ENCODE measurements at places on chromosomes 16 and 17.
A peak's percentile ranks its signal among the peaks of the same experiment; 100 is the strongest.

DNA sequence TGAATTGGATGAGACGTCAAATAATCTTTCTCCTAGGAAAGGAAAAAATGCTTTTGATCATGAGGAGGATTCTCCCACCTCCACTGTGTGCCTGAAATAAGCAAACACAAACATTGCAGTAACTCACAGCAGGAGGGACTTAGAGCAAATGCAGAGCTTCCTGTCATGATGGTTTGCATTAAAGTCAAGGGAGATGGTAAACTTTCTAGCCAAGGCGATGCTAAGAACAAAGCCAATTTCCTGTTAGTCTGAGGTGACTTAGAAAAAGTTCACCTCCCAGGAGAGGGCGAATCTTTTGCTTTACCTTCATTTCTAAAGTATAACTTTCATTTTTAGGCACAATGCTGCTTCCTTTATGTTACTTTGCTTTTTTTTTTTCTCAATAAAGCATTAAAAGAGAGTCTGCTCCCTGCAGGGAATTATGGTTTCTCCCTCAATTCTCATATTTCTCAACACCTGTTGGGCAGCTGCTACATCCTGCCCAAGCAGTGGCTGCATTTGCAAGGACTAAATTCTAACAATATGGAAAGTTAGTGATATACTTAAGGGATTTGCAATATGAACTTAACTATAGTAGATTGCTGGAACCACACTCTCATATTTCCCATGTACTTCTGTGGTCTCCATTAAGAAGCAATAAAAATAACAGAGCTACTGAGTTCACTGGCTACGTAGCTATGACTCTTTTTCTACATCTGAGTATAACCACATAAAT lies 175.6 kb downstream of the PCTP start:
- no peak for DNase-seq

DNA sequence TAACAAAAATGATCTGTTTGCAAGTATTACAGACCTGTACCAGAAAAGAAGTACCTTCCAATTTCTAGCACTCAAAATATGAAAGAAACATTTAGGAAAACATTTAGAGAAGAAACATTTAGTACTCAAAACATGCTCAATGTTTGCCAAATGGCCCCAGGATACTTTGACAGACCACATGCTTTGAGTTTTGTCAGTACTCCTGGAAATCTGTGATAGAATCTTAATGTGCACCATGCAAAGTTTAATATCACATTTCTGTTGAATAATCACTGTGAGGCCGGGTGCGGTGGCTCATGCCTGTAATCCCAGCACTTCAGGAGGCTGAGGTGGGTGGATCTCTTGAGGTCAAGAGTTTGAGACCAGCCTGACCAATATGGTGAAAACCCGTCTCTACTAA lies 8.5 kb upstream of the ZC3H7A start:
- no peak for DNase-seq

DNA sequence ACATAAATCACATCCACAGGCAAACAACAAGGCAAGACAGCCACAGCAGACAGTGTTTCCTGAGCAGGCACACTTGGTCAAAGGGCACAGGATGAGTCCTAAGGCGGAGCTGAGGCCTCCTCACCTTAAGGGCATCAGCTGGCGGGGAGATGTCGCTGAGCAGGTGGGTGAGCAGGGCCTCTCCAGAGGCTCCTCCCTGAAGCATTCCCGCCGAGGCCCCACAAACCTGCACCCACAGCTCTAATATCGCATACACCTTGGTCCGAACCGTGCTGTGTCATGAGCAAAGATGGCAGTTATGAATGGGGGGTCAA lies 29.3 kb downstream of the PELP1 start:
- DNase-seq = no peak

DNA sequence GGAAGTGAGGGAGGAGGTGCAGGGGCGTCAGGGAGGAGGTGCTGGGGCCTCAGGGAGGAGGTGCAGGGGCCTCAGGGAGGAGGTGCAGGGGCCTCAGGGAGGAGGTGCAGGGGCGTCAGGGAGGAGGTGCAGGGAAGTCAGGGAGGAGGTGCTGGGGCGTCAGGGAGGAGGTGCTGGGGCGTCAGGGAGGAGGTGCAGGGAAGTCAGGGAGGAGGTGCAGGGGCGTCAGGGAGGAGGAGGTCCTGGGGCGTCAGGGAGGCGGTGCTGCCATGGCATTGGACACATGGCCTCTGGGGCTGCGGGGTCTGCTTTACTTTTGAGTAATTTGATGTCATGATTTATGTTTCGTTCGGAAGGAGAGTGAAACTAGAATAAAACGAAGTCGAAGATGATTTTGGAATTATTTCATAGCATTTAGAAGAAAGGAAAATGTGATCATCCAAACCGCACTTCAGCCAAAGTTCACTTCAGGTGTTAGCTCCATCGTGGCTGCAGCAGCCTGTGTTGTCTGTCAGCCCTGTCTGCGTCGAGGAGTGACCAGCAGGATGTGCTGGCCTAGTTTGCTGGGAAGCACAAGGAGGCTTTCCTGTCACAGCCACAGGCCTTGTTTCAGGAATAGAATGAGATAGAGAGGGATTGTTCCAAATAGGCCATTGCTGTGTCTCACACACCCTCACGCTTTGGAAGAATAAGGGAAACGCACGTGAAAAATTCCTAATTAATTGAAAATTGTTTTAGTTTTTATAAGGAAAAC lies 42.8 kb downstream of the RAB11FIP3 start:
- DNase-seq = no peak

DNA sequence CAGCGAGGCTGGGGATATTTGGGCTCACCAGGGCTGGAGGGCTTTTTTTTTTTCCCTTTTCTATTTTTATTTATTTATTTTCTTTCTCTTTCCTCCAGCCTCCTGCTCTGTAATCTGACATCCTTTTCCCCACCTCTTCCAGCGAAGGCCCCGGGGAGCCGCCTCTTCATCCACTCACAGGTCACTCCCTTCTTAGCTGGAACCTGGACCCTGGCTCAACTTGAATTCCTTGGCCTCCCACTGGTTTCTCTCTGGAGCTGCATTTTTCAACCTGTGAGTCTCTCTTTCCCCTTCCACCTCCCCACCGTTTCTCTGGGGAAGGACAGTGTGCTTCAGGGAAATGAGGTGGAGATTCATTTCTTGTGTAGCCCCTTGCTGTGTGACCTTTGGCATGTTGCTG lies 82.0 kb downstream of the MRM1 start:
- DNase-seq = no peak

DNA sequence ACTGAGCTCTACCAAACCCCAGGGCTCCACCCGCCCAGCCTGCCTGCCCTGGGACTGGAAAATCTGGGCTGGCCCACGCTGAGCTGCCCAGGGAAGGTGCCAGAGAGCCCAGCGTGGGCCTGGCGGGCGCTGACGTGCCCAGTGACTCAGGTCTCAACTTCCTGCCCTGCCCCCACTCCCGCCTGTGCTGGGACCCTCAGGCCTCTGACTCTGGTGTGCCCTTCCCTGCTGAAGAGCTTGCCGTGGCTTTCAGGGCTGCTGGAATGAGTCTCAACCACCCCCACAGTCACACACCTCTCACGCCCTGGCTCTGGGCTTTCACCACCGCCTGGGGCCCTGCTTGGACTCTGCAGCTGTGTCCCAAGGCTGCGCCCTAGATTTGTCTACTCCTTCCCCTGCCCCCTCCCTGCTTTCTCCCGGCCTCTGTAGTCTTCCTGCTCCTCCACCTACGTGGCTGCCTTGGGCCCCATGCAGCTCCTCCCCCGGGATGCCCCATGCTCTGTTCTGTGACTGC lies 10.4 kb downstream of the LLGL1 start:
- DNase-seq = peak; percentile 72

DNA sequence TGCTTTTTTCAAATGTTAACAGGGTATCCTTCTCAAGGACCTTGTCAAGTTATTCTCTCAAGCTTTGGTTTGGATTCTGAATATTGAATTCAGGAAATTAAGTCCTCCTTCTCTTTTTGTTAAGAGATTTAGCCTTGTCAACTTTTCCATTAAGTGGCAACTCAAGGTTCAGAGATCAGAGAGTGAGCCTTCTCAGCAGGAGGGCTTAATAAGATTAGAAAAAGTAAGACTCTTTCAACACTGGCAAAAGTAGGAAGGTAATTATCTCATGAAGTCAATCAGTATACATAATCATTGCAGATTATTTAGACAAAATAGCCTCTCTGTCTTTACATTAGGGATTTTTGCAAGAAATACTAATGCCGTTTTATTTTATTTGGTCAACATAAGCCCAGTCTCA lies 330.7 kb downstream of the KIF2B start:
- DNase-seq = no peak

- DNase-seq = no peak
These were observed 46.9 kb downstream of the RMI2 start for GRCh38 chr16:11392041-11392581.

DNA sequence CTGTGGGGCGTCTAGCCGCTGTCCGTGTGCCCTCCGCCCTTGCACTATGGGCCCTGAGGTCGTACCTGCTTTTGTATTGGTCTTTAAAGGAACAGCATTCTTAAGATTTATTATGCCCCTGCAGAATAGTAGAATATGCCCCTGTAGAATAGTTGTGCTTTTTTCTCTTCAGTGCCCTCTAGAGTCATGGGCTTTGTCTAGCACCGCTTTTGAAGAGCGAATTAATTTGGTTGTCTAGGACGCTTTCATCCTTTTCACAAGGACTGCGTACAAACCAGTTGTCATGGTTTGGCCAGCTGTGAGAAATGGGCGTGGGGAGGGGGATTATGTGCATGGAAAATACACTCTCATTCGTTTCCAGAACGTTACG lies 621 bp downstream of the CEP95 start:
- DNase-seq = peak; percentile 92

DNA sequence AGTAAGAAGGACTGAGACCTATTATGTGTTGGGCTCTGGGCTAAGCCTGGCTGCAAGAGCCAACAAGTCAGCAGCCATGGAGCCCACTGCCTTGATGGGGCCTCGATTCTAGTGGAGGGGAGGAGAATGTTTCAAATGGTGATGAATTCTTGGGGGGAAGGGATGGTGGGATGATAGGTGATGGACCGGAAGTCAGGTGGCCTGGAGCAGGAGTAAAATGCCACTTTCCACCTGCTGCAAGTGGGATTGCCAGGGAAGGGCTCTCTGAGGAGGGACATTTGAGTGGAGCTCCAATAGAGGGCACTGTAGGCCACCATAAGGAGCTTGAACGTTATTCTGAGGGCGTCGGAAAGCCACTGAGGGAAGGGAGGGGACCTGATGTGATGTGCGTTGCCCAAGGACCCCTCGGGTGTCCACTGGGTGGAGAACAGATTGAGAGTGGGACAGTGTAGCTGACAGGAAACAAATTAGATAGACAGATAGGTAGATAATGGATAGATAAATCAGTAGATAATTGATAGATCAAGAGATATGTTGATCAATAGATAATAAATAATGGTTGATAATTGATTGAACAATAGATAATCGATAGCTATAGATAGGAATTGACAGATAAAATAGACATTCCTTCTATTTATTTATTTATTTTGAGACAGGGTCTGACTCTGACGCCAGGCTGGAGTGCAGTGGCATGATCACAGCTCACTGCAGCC lies 18.2 kb upstream of the NXPH3 start:
- peak; percentile 68 for DNase-seq

Data from lung microvascular endothelial cell (primary cell).